Stimulated activated CD8-positive, alpha-beta memory T cell treated with anti-CD3 and anti-CD28 coated beads, Interleukin-4, amount 100 ng/mL, for 1 hour (primary cell): ENCODE measurements at places on chromosomes 2 and 18.

GRCh38 chr2:206160125-206160806 lies 571 bp downstream of the EEF1B2 start:
- no peak for DNase-seq

DNA sequence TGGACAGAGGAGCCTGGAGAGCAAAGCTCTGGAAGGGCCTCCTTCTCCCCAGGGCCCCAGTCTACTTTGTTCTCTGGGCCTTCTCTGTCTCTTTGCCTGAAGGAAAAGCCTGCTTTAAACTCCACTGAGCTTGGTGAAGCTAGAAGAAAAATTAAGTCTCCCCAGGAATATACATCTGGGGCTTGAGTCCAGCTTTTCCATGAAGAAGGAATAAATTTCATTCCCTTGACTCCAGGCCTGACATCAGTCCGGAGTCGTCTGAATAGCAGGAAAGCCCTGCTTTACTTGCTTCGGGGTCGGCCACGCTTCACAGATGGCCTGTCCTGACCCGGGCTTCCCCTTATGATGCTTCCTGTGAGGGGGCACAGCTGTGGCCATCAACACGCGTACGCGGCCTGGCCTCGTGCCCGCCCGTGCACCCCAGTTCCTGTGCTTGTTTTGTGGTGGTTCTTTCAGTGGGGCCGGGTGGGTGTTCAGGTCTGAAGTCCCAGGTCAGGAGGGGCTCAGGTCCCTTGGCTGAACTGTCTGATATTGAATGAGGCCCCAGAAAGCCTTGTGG lies 73.6 kb downstream of the ACOXL start:
- DNase-seq: no peak

DNA sequence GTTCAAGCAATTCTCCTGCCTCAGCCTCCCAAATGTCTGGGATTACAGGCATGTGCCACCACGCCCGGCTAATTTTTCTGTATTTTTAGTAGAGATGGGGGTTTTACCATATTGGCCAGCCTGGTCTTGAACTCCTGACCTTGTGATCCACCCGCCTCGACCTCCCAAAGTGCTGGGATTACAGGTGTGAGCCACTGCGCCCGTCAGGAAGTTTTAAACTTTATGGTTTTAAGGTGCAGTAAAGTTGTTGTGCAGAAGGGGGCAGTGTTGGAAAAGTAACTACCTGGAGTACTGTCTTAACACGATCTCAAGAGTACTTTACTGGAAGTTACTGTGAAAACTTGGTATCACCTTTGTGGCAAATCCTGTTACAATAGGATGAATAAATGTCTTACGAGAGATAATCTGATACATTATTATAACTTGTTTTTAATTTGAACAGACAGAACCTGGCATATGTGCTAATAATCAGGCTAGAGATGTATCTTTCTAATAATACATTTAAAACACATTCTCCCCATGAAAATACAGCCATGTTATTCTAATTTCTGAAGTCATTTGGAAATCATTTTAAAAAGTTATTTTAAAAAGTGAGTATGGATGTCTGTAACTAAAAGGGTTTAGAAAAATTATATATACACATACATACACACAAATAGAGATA lies 10.8 kb downstream of the SPDYA start:
- peak; percentile 29 for DNase-seq

DNA sequence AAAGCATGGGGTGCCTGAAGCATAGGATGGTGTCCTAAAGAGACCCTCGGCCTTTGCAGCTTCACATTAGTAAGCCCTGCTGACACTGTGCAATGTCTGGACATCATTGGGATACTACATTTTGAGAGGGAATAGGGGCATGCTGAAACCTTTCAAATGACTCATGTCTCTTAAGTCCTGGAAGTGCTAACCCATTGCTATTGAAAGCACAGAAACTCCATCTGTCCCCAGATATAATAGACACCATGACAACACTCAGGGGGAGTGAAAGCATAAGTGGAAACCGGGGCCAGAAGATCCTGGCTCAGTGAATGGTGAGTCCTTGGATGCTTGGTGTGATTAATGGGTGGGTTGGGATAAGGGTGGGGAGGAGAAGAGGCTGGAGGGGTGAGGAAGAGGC lies 595.5 kb upstream of the ID2 start:
- DNase-seq: no peak

GRCh38 chr2:220509096-220509757 lies 881.8 kb downstream of the SLC4A3 start:
- no peak for DNase-seq

DNA sequence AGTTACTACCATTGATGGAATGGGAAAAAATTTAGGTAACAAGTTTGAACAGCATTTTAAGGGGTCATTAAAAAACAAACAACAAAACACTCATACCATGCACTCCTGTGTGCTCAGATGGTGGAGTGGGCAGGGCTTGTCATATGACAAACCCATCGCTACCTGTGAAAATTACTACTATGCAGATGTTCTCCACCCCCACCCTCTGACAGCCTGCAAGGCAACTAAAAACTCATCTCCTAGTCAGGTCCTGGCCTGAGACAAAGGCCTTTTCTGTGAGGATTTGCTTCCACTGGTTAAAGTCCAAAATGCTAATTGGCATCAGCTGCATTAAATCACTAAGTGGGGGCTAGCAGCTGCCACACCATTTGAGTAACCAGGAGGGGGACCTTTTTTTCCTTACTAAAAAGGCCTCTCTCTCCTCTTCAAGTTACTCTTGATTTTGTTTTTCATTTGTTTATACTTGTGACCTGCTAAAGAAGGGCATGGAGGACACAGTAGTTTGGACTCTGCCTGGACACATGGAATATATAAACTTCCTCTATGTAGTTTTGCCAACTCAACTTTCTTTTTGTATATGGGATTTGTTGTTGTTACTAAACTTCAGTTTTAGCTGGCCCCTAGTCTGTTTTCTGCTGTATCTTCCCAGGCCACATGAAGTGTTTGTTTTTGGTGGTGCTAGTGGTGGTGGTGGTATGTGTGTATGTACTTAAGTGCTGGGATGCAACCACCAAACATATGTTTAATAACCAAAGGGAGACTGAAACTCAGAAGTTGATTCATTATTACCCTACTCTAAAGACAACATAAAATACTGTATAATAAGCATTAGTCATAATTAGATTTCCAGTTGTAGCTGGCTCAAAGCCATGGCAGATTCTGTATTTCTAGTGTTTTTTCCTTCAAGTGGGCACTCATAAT lies 121.3 kb downstream of the MAP4K4 start:
- no peak for DNase-seq

- DNase-seq: no peak
Observed at GRCh38 chr2:22282220-22282619, 1102.8 kb upstream of the KLHL29 start.

GRCh38 chr2:1781291-1782080 lies 37.2 kb upstream of the PXDN start:
- DNase-seq: peak; percentile 24

DNA sequence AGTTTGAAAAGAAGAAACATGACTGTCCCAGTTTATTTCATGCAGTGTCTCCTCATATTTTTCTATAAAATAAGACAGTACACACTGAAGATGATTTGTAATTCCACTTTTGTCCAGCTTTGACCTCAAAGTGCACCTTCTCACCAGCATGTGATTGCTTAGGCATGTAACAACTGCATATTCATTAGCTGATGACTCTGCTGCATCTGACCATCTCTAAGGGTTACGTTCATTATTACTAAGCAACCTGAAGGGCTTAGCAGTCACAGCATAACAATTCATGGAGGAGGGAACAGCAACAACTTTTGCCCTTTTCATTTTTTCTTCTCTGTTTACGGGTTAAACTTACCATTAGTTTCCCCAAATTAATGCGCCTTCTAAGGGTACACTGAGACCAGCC lies 330.6 kb upstream of the PIK3C3 start:
- no peak for DNase-seq

GRCh38 chr2:226295681-226296080 lies 503.9 kb downstream of the IRS1 start:
- no peak for DNase-seq

GRCh38 chr2:95106081-95106480 lies 15.5 kb downstream of the MRPS5 start:
- DNase-seq: no peak

DNA sequence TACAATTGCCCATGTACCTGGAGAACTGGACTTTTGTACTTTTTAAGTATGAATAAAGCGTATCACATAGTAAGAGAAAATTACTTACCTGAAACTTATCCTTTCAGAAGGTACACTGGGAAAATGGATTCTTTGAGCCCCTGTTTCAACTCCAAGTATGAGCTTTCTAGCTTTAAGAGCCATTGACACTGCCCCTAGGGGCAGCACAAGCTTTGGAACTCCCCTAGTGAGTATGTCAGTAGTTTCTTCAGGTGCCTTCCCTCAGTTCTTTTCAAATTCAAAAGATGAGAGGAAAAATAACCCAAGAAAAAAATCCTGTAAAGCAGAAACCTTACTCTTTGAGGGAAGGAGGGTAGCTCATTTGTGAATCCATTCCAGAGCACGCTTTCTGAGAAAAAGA lies 124.1 kb downstream of the MEMO1 start:
- DNase-seq: no peak

- DNase-seq: no peak
Observed at GRCh38 chr2:150228936-150229335, 258.5 kb downstream of the RND3 start.

DNA sequence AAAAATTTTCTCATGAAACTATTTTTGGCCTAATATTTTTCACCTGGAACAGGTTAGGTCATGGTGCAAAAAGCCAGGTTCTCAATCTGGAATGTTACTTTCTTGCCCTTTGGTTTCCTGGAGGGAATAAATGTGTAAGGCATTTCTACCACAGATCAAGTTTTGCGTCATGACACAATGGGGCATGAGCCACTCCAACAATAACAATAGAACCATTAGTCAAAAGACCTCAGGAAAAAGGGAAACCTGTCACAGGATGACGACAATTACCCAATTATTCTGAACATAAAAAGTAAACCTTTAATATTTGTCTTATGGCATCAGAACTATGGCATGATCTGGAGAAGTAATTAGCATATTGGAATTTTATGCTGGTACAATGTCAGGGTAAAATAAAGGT lies 88.2 kb upstream of the HNRNPA3 start:
- DNase-seq: no peak

DNA sequence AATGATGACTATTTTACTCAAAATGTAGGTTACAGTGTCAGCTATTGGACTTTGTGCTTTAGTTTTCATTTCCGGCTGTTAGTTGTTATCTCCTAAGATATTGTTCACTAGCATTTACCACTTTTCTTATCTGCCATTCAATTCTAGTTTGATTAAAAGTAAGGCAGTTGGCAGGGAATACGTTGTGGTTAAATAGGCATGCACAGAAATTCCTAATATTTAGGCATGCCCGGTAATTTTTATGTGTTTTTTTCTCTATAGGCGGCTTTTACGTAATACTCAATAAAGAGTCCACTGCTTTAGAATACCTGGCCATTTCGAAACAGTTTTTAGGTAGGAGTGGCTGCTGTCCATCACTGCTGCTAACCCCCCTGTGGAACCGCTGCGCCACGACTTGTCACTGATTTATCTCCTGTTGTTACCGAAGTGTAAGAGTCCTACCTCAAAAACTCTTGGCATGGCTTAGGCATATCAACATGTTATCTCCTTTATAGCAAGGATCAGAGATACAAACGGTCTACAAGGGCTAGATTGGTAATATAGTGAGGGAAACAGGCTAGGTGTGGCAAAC lies 39.5 kb downstream of the BABAM2 start:
- DNase-seq: no peak

DNA sequence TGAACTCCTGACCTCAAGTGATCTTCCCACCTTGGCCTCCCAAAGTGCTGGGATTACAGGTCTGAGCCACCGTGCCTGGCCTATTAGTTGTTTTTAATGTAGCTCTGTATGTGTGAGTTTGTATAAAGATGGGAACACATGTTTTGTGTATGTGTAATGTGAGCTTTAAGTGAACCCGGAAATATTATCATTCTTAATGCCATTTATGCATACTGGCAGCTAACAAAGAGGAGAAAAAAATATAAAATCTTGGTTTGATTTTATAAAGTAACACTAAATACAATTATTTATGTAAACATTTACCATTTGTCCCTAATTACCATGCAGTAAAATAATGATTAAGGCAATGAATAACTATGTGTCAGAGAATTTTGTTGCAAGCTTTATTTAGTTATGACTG lies 9.1 kb upstream of the CKAP2L start:
- no peak for DNase-seq

GRCh38 chr2:60550178-60550983 lies 3.1 kb downstream of the BCL11A start:
- DNase-seq: no peak

GRCh38 chr18:46771141-46771540 lies 14.3 kb upstream of the ST8SIA5 start:
- no peak for DNase-seq

DNA sequence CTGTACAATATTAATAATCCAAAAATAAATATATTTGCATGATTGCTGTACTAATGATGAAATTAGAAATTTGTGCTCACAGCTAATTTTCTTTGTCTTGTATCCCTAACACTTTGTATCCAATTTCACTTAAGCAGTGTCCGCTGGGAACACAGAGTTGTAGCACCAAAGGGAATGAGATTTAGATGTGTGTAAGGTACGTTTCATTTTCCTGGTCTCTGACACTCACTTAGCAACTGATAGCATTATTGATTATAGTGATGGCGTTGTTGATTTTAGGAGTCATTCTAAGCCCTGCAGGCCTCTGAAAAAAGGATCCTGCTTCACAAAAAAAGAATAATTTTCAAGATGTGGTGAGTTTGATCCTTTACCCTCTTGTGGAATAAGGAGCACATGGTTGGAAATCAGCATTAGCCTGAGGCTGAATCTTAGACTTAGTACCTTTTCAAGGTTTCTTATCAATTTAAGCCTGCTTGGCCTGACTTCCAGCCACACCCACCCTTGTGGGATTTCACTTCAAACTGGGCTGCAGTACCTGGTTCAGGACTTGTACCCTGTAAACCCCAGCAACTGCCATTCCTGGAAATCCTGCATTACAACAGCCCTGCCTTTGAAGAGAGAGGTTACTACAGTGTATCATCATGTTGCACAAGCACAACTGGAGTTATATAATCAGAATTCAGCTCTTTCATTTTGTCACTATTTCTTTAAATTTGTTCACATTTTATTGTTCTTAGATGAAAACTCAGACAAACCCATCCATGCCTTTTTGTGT lies 116.2 kb downstream of the RND3 start:
- no peak for DNase-seq

DNA sequence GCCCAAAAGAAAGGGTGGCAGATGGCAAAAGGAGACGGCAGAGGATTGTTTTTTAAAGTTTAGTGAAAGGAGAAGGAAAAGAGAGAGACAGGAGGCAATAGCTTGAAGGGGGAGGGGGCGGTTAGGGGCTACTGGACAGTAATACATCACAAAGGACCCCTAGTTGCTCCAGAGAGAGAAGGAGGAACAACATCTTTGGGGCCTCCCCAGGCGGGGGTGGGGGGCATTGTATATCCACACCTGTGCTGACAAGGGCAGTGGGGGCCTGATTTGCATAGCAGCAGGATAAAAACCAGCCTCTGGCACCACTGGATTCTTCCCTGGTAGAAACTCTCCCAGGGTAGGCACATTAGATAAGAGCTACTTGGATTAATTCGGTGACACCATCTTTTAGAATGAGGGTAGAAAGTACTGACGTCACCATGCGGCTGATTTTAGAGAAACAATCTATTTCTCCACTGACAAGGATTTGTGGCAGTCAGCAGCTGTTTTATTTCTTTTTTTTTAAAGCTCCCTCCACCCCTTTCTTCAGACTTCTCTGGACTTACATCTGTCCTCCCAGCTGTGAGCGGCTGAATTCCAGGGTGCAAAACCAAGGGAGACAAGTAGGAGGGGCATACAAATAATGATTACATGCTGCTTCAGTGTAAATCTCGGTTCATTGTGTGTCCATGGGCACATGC lies 199.8 kb upstream of the NRP2 start:
- no peak for DNase-seq
